Large intestine (tissue), 12 donors: ENCODE measurements at places on chromosomes 11 and 22.

GRCh38 chr11:6834021-6834420, 11.5 kb upstream of the OR10A5 start:
- no peak for DNase-seq

GRCh38 chr11:26201411-26201810, 130.5 kb upstream of the ANO3 start:
- DNase-seq = no peak

DNA sequence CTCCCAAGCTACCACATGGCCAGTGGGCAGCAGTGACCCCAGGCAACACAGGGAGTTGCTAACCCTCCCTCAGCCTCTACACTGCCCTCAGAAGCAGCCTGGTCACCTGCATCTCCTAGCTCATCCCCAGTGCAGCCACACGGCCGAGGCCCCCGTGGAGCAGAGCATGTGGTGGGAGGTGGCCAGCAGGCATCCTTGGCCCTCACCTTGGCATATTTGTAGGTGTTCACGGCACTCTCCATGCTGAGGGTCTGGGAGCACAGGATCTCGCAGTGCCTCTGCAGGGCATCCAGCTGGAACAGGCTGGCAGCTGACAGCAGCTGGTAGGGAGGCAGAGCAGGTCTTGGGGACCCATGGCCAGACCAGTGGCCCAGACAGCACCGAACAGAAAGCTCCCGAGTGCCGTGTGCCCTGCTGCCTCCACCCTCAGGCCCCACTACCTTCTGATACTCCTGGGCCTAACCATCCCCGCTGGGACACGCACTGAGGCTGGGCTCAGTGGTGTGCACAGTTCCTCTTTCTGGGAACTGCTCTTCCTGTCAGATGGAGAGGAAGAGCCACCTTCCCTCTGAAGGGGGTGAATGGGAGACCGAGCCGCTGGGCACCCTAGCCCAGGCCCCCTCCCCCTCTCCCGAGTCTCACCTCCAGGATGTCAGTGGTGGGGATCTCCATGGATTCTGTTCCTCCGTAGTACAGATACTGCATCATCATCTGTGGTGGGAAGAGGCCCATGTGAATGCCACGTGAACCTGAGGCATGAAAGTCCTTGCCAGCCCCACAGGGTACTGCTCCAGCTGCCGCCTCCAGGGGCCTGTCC, 48.8 kb downstream of the NAT10 start:
- DNase-seq = no peak

GRCh38 chr11:61061081-61061826, 41.0 kb upstream of the CD5 start:
- DNase-seq = no peak

- no peak for DNase-seq
Measured at GRCh38 chr11:113110046-113110445, 148.8 kb downstream of the NCAM1 start.

DNA sequence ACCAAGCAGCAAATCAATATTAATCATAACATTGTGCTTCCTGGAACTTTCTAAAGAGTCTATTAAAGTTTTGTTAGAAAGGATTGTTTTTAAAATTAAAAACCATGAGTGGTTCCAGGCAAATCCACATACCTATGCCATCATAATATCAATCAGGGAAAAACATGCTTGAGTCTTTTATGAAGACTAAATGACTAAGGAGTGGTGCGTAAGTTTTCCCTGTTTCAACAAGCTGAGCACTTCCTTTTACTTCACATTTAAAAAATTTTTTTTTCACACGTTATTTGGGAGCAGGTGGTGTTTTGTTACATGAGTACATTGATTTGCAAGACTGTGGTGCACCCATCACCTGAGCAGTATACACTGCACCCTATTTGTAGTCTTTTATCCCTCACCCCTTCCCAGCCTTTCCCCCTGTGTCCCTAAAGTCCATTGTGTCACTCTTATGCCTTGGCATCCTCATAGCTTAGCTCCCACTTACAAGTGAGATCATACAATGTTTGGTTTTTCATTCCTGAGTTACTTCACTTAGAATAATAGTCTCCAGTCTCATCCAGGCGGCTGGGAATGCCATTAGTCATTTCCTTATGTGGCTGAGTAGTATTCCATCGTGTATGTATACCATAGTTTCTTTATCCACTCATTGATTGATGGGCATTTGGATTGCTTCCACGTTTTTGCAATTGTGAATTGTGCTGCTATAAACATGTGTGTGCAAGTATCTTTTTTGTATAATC, 1190.3 kb upstream of the RAG2 start:
- no peak for DNase-seq

GRCh38 chr22:41929418-41929810, 2.8 kb upstream of the TNFRSF13C start:
- no peak for DNase-seq

- DNase-seq = no peak
Measured at GRCh38 chr11:61868571-61869428, 22.5 kb downstream of the FADS3 start.

DNA sequence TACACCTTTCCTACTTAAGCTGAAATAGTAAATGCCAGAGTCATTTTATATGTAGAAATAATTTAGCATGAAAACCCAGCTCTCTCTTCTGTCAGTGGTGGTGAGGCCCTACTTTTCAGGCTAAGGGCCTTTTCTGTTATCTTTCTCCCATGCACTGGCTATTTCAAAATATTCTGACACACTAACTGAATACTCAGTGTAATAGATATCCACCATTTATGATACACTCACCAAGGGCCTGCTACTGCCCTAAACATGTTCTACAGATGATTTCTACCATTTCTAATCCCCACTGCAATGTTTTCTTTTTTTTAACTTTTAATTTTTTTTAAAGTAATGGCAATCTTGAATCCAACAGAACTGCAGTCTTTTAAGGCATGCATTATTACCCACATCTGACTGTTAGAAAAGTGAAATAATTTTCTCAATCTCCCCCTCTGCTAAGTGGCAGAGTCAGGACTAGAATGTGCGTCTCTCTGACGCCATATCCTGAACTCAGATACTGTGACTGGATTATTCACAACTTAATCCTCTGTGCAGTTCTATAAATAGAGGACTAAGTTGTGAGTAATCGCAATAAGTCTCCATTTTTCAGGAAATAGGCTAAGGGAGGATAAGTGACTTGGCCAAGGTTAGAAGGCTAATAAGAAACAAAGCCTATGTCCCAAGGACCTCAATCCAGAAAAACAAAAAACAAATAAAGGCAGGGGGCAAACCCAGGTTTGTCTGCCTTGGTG, 44.0 kb downstream of the GRAMD1B start:
- DNase-seq = no peak

GRCh38 chr11:91625495-91625894, 599.1 kb upstream of the FAT3 start:
- no peak for DNase-seq

- DNase-seq = no peak
Measured at GRCh38 chr11:110600322-110600721, 111.9 kb downstream of the ARHGAP20 start.

DNA sequence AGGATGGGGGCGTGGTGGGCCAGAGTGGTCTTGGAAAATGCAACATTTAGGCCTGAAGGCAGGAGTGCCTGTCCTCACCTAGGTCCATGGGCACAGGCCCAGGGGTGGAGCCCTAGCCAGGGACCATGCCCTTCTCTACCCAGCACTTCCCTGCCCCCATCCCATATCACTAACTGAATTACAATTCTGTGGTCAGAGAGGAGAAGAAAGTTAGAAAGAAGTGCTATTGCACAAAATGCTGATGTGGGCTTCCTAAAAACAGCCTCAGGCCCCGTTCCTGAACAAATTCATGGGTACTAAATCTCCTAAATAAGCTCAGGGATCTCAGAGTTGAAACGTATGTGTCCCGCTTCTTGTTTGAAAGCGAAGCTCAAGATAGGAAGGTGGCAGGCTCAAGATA, 3.5 kb upstream of the ASRGL1 start:
- DNase-seq = no peak

DNA sequence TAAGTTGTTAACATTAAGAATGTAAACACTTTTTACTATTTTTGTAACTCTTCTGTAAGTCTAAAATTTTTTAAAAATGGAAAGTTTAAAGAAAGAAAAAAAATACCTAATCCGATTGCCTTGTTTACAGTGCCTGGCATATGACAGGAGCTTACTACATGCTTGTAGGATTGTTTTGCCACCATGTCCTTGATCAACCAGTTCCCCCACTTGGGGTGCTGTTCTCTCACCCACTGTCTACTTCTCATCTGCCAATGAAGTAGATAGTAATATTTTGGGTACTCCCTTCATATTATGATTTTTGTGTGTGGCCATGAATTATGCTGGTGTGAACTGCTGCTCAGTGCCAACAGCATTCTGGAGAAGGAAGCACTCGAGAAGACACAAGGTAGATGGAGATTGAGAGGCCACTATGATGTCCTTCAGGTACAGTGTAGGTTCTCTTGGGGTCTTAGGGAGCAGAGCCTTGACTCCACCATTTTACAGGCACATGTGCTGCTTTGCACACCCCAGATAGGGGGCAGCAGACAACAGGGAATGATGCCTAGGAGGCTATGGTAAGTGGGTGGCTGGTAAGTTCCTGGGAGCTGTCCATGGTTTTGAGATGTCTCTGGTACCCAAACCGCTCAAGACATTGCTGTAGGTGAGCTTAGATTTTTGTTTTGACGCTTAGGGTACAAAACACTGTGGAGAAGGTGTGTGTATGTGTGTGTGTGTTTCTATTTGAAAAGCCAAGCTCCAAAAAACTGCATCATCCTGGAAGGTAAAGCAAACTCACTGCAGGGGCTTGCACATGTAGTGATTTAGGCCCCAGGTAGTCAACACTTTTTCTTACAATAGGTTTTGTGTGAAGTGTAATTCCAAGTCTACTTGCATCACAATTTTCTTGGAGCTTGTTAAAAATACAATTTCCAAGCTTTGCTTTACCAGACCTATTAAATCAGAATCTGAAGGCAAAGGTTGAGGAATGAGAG, 494.5 kb upstream of the LARGE1 start:
- peak; percentile 76 for DNase-seq

DNA sequence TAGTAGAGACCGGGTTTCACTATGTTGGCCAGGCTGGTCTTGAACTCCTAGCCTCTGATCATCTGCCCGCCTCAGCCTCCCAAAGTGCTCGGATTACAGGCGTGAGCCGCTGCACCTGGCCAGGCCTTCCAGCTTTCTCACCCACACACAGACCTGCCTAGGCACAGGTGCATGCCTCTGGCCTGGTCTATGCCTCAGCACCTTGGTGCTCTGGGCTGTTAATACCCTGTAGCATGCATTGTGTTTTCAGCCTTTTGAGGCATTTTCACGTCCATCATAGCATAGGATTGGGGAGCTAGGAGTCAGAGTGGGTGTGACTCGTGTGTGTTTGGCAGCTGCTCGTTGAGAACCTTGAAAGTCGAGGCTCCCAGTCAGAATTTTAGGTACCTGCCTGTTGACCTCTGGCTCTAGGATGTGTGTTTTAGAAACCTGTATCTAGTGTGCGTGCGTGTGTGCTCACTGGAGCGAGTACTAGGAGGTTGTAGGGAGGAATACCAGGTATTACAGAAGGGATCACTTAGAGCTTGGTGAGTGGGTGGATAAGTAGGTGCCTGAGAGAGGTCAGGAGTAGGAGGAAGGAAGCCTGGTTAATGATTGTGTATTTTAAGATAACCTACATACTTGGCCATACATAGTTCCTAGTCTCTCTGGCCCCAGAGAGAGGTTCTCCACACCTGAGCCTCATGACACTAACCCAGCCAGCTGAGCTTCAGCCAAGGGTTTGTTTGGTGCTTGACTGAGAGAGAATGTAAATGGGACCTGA, 20.0 kb downstream of the CRKL start:
- DNase-seq = no peak
